Stimulated activated CD8-positive, alpha-beta memory T cell treated with anti-CD3 and anti-CD28 coated beads, Interleukin-12 subunit alpha, Interleukin-12 subunit beta, amount 100 ng/mL, for 4 hours (primary cell): ENCODE measurements at places on chromosomes 13 and 19.
A peak's percentile ranks its signal among the peaks of the same experiment; 100 is the strongest.

- DNase-seq, result no peak
These were observed 92.0 kb downstream of the KCTD15 start for GRCh38 chr19:33888665-33889064.

GRCh38 chr13:51426982-51427381 lies 25.9 kb downstream of the INTS6 start:
- DNase-seq, result no peak

DNA sequence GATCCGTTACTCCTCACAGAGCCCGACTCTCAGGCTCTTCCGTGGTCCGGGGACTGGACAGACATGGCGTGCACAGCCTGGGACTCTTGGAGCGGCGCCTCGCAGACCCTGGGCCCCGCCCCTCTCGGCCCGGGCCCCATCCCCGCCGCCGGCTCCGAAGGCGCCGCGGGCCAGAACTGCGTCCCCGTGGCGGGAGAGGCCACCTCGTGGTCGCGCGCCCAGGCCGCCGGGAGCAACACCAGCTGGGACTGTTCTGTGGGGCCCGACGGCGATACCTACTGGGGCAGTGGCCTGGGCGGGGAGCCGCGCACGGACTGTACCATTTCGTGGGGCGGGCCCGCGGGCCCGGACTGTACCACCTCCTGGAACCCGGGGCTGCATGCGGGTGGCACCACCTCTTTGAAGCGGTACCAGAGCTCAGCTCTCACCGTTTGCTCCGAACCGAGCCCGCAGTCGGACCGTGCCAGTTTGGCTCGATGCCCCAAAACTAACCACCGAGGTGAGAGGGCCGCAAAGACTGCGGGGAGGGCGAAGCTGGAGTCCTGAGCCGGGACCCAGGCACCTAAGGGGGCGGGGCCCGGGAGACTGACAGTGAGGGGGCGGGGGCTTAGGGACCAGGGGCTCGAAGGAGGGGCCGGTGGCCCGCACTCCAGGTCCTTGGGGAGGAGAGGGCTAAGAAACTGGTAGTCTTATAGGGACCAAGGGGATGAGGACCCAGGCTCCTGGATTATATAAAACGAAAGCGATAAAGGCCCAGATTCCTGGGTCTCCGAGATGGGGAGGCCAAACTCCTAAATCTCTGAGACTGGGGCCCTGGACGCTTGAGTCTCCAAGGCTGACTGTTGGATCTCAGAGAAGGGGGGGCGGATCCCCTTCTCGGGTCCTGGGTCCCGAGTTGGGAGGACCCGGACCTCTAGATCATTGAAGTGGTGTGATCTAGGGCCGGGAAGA lies 2.0 kb downstream of the ETV2 start:
- peak; percentile 70 for DNase-seq

- no peak for DNase-seq
These were observed 22.1 kb downstream of the URI1 start for GRCh38 chr19:29964171-29964570.

- DNase-seq, result no peak
These were observed 155.1 kb downstream of the GGACT start for GRCh38 chr13:100433475-100433874.

- DNase-seq, result no peak
These were observed 35.8 kb downstream of the TGDS start for GRCh38 chr13:94560116-94560515.

DNA sequence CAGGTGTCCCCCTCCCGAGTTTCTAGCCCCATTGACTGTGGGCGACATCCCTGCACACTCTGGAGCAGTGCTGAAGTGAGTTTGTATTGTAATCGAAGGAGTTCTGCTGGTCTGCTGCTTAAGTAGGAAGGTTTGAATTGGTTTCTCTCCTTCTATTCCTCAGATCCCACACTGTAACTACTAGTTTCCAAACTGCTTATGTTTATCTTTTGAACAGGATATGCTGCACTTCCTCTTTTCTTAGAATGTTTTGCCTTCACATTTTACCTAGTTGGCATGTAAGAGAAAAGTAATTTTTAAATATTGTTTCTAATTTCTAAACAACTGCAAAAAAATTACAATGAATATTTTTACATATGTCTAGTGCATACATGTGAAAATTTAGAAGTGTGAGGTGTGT lies 511.8 kb downstream of the KLF12 start:
- no peak for DNase-seq
